ENCODE measurements at places on chromosomes 7 and 10.

DNA sequence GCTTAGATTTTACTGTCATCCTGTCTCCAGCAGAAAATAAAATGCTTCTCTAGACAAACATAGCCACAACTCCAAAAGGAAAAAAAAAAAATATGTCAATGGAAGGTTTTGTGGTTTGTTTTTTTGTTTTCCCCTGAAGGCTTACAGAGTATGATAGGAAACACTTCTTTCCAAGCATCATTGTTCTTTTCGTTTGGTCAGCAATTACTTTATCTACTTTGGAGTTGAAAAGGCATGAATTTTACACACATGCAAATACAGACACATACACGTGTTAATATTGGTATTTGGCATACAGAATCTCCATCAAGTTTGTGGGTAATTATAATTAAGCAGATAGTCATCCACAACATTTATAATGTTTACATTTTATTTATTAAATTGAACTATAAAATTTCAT is 496.9 kb upstream of the MBL2 start:
- no peak for DNase-seq

GRCh38 chr10:130709415-130709814 is 573.2 kb downstream of the GLRX3 start:
- no peak for DNase-seq

DNA sequence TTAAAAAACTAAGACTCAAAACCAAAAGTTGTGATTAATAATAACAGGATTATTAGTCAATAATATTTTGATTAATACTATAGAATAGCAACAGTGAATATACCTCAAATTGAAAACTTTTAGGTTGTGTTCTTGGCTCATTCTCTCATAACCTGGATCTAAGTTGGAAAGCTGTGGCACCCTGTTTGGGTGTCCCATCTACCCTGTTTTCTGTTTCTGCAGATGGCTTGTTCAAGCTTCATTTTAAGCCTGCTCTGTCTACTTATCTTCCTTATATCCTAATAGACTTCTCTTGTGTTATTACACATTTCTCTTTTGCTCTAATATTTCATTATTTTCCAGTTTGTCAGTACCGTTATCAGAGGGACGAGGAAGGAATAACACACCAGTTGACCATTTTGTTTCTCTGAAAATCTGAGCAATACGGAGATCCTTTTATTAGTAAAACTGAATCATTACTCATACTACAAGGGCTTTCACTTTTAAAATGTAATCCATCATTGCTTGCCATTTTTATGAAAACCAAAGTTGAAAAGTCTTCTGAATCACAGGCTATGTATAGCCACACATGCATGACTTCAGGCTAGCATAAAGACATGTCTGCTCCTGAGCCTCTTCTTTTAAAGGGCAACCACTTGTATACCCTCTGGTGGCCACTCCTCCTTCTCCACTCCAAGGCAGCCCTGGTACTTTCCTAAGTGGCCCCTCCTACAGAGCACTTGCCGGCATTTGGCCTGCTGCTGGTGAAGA is 22.3 kb downstream of the COX15 start:
- no peak for DNase-seq

DNA sequence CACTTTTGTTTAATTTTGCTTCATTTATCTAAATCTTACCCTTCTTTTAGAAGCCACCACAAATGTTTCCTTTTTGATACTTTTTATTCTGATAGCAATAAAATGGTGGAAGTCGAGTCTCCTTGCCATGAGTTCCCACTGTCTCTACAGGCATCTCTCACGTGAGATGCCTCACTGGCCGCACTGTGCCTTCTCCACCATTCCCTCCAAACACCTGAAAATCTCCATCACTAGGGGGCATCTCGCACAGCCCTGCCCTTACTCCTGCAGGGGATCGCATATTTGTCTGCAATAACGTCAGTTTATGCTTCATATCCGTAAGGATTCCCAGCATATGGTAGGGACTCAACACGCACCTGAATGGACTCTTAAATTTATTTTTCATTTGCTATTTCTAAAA is 56.3 kb upstream of the NCAPG2 start:
- no peak for DNase-seq

- DNase-seq, result no peak
These were observed 806.9 kb upstream of the SORCS1 start for GRCh38 chr10:107971411-107971810.

- peak; percentile 45 for DNase-seq
These were observed 65.9 kb downstream of the BBS9 start for GRCh38 chr7:33195264-33195663.

DNA sequence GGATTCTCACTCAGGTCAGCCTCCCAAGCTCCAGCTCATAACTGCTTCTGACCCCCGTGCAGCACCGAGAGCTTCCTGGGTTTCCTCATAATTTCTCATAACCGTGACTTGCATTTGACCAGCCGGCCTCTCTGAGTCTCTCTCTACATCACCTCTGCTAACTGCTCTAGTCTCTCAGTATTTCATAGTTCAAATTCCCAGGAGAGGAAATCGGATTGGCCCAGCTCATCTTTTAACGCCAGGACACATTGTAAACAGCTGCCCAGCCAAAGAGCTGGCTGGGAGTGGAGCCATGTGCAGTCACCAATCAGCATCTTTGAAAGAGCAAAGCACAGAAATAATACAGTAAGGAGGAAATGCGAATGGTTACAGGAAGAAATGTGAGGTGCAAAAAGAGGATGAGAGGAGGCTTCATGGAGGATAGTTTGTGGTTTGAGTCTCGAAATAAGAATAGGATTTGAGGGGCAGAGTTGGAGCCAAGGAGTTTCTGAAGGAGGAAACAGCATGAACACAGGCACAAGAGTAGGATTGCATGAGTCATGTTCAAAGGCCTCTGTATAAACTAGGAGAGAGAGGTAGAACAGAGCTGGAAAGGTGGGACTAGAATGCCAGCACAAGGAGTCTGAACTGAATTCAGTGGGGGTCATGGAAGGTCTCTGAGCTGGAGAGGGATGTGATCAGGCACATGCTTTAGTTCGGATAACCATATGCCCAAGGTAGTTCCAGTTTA is 15.2 kb upstream of the LBX1 start:
- peak; percentile 11 for DNase-seq

GRCh38 chr10:48464121-48464870 is 140.6 kb downstream of the ARHGAP22 start:
- DNase-seq, result no peak

GRCh38 chr10:77972148-77972547 is 45.6 kb upstream of the DLG5 start:
- no peak for DNase-seq

DNA sequence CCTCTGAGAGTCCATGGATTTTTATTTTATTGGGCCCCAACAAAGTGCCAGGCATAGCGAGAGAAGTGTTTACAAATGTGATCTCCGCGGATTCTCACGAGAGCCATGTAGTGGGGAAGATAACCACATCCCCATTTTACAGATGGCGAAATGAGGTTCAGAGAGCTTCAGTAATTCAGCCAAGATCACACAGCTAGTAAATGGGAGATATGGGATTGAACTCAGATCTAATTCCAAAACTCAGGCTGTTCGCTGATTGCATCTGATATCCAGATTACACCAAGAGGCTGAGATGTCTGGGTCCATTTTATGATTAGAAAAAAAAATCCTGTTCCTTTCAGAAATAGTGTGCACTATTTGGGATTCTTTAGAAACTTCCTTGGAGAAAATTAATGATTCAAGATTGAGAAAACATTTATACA is 1.3 kb downstream of the FAS start:
- no peak for DNase-seq

GRCh38 chr10:62306663-62307062 is 38.0 kb upstream of the RTKN2 start:
- DNase-seq, result no peak

DNA sequence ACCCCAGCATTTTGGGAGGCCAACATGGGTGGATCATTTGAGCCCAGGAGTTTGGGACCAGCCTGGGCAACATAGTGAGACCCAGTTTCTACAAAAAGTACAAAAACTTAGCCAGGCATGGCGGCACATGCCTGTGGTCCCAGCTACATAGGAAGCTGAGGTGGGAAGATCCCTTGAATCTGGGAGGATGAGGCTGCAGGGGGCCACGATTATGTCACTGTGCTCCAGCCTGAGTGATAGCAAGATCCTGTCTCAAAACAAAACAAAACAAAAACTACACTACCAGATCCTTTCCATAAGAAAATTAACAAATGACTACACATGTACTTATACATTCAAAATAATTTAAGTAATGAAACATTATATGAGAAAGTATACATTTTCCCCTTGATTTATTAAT is 116.4 kb upstream of the KLF6 start:
- DNase-seq, result no peak

DNA sequence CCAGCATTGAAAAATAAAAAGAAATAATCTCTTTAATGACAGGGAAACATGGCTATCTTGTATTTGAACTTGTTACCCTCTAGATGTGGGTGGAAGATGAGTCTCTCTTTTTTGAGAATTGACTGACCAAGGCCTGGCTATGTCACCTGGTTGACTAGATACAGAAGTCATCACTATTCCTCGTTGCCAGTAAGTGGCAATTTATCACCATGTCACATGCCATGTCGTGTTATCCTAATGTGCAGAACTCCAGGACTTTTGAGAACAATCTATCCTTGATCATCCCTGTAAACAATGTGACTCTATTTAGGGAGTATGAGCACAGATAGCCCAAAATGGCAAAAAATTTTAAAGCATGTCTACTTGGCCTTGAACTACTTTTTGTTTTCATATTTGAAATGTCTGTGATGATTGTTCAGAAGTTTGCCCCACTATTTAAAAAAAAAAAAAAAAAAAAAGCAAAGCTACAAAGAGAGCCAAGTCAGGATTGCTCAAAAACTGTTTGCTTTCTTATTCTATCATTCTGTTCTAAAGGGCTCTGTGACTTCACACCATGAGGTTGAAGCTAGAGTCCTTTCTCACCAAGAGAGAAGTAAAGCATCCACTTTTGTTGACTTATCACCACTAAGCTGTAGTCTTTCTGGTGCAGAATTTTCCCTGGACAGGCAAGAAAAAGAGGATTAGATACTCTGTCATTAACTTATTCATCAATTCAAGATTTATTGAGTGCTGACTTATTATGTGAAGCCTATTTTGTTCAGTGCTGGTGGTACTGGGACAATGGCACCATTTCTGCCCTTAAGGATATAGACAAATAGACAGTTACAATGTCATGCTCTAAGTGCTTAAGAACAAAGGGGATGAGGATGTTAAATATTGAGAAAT is 10.4 kb upstream of the WIPF3 start:
- no peak for DNase-seq

- DNase-seq, result no peak
These were observed 49.8 kb downstream of the CARD11 start for GRCh38 chr7:2993868-2994267.

- DNase-seq, result no peak
These were observed 68.0 kb downstream of the LANCL2 start for GRCh38 chr7:55432939-55433784.

GRCh38 chr7:137757146-137757925 is 89.4 kb downstream of the DGKI start:
- no peak for DNase-seq

GRCh38 chr10:6463366-6463765 is 116.7 kb downstream of the PRKCQ start:
- DNase-seq, result no peak

- no peak for DNase-seq
These were observed 27.0 kb upstream of the HIBADH start for GRCh38 chr7:27689591-27690164.

DNA sequence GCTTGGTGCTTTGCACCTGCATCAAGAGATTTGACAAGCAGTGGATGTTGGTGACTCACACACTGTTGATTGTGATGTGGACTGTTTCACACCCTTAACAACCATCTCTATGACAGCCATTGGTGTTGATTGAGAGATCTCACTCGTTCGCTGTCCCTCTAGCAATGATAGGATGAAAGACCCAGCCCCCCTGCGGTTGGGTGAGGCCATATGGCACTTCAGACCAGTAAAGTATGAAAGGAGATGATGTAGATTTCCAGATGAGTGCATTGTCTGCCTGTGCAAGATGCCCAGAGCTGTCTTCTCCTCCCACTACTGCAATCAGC is 138.7 kb upstream of the PRR15 start:
- DNase-seq, result no peak

DNA sequence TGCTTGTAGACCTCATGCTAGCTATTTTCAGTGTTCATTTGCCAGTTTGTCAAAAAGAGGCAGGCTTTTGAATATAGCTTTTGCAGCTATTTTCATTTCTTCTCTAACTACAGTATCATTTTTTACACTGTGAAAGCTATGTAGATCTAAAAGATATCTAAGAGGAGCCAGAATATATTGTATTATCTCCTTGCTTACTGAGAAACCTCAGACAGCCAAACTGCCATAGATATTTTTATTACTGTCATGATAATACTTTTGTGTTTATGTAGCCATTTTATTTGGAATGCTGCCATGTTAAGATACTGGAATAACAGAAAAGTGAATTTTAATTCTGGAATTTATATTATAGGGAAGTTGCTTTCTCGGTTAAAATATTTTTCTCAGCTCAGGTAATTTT is 37.2 kb downstream of the ANKIB1 start:
- DNase-seq, result no peak

DNA sequence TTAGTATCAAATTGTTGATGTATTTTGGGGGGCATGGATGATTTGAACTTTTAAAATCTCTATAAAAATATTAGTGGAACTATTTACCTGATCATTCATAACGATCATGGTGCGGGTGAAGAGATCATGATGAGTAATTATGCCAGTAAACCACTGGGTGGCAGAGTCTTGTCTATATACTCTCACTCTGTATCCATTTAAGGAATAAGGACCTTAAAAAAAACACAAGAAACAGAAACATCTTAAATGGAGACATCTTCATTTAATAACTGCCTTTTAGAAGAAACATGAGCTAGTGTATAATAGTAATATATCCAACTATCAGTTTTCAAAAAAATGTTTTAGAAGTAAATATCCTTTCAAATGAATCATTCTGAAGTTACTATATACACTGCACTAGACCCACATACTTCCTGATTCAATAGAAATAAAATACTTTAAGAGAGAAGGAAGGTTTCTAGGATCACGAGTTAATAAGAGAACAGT is 84.0 kb downstream of the NRBF2 start:
- DNase-seq, result peak; percentile 19

DNA sequence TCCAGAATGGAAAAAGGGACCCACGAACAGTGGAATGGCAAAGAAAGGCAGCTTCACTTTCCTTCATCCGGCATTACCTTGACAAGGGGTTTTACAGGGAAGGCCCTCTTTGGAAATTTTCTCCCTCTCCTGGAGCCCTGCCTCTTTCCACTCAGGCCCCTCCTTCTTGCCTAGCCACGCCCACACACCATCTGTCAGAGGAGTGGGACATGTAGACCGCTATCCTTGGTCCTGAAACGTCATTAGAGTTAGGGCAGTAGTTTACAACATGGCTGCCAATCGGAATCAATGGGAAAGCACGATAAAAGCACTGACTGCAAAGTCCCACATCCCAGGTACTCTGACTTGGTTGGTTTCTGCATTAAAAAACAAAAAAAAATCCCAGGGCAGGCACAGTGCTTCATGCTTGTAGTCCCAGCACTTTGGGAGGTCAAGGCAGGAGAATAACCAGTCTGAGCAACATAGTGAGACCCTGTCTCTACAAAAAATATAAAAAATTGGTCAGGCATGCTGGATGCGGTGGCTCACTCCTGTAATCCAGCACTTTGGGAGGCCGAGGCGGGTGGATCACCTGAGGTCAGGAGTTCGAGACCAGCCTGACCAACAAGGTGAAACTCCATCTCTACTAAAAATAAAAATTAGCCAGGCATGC is 96.4 kb downstream of the MARCHF5 start:
- no peak for DNase-seq

All from BJ (cell line).